GM10248 (cell line): ENCODE measurements at places on chromosomes 1 and 21.

DNA sequence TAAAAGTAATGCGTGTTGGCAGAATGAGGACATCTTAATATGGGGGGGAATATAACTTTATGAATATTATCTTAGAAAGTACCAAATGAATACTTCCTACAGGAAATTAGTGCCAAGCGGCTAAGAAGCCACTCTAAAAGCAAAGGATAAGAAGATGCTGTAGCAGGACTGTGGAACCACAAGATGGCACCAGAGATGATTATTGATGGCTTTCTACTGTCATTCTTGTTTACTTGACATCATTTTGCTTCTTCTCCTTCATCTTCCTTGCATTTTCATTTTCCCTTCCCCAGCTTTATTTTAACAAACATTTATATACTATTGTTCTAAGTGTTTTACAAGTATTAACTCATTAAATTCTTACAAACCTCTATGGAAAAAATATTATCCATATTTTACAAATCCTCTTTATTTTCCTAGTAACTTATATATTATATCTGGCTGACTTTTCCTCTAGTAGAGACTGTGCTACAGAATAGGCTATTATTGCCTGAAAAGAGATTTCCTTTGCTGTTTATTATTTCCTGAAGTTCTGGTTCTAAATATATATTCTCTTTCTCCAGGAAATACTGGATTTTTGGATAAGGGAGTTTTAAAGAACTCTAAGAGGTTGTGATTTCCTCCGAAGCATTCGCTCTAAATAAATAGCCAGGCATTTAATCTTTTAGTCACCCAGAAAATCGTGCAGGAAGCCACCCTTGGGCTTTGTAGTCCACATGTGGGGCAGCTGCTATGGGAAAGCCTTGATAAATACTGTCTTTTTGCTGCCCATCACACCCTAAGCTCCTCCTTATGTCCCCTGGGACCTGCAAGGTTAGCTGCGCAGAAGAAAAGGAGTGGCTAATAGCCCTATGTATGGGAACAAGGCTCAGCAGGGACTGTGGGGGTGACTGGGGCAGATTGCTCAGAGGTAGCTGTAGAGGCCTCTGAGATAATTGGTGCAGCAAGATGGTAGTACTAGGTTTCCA lies 69.8 kb downstream of the TPR start:
- DNase-seq: peak; percentile 41

GRCh38 chr21:27329255-27329851 lies 362.5 kb upstream of the ADAMTS5 start:
- DNase-seq: no peak

GRCh38 chr1:40906781-40907400 lies 44.7 kb upstream of the CITED4 start:
- DNase-seq: no peak

DNA sequence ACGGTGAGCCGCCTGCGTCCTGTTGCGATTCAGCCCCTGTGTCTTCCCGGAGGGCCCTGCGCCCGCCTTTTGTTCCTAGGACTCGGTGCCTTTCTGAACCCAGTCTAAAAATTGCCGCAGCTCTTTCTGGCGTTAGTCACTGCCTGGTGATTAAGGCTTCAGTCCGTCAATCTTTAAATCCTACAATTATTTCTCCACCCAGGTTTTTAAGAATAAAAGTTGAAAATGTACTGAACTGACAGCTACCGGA lies 16.2 kb upstream of the PDXK start:
- no peak for DNase-seq

- peak; percentile 38 for DNase-seq
Measured at GRCh38 chr21:38806153-38806941, 618 bp downstream of the ETS2 start.

- DNase-seq: no peak
Measured at GRCh38 chr1:242219905-242220304, 221.0 kb upstream of the MAP1LC3C start.
